ENCODE measurements at places on chromosomes 7 and 10. TPM values are rescaled to one million over a fixed set of nuclear protein-coding genes. Genes with fewer than 3 reads are reported as not detected.

Gene GBX1
- polyA plus RNA-seq = not detected

Gene SUFU
- polyA plus RNA-seq = 4.3 TPM

Gene KAZALD1
- polyA plus RNA-seq = 3.9 TPM

Gene AGAP6
- polyA plus RNA-seq = 42.2 TPM

Gene MKX
- polyA plus RNA-seq = 0.64 TPM

Gene MSMB
- not detected for polyA plus RNA-seq

Gene SAP25
- polyA plus RNA-seq = 11.3 TPM

Gene PLAC9
- polyA plus RNA-seq = 1.8 TPM

Gene GIMAP4
- polyA plus RNA-seq = 19.6 TPM

Gene DAGLB
- polyA plus RNA-seq = 28.3 TPM

GRCh38 chr7:134947831-134948230 lies 38.5 kb upstream of the AGBL3 start:
- no peak for DNase-seq

GRCh38 chr7:151665368-151665767 lies 145.7 kb upstream of the RHEB start:
- DNase-seq = no peak

- no peak for DNase-seq
These were observed 56.6 kb downstream of the TWIST1 start for GRCh38 chr7:19060761-19061259.

DNA sequence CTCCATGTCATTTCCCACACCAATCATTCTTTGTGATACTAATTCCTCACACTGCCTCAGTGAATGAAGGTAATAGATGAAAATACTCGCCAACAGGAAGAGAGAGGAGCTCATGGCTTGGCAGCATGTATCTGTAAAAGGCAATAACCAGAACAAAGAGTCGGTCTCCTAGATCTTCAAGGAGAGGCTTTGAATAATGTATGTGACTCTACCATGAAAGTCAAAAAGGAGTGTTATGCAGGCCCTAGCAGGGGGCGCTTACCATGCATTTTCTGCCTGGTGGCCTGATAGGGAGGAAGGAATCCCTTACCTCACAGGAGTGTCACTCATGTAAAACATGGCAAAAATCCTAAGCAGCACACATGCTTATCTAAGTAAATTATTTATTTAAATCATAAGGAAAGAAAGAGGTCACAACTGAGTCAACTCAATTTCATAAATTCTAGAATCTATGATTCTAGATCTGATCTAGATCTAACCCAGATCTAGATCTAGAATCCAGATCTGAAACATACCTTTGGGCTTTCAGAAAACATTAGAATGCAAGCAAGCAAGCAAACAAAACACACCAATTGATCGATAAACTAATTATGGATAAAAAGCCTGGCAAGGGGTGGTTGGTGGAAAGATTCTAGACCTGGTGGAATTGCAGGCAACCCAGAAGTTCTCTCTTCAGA lies 226.3 kb upstream of the KLF6 start:
- no peak for DNase-seq

DNA sequence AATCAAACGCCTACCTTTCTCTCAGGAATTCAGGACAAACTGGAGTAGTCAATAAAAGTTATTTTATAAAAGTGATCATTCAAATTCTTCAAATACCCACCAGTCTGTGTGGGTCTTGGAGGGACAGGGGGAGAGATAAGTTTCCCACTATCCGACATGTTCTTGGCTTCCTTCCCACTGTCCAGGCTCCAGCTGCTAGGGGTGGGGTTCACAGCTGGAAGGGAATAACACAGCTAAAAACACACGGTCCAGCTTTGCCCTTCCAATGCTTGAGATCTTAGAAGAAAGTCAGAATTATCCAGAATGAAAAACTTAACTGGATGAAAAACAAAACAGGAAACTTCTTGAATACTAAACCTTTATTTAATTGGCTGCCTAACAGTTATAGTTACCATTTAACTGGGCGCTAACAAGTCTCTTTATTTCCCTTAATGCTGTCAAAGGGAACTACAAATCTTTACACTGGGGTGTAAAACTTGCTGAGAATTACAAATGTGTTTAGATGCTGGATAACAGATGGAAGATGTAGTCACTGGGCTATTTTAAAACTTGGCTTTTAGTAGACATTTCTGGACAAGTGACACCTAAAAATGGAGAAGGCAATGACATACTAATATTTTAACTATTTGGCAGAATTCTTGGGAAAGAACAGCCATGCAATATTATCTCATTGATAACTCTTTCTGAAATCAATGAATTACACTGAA lies 172.8 kb upstream of the IMMP2L start:
- DNase-seq = no peak

DNA sequence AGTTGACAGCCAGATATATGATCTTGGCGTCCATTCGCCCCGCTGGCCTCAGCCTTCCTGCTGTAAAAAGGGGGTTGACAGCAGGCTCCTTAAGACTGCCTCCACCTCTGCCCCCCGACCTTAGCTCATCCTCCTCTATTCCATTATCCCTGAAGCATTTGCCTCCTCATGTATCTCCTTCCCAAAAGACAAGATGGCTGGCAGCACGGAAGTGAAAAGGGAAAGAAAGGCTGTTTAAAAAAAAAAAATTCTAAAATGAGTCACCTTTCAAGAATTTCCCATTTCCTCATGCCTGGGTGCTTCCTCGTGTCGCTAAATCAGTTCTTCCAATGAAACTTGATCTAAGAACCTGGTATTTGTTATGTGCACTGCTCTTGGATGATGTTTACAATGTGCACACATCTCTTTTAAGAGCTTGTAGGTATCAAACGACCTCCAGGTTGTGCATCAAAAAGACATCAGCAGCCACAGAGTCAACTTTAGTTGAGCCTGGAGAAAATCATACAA lies 1.7 kb downstream of the SCRN1 start:
- DNase-seq = no peak

GRCh38 chr10:121500701-121501332 lies 97.4 kb downstream of the FGFR2 start:
- DNase-seq = no peak

DNA sequence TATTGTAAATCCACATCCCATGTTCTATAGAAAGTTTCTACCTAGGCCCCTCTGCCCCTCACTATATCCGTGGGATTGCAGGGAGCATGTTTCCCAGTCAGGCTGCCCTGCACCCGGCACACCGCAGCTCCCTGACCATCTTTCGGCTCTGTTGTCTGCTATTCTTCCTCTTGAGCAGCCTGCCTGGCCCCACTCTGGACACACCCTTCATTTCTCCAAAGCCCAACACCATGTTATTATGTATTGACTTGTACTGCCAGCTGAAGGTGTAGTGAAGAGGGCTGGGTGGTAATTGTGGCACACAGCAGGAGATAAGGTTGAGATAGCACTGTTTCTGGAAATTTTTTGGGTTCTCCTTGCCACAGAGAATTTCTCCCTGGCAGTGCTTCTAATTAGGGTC lies 9.8 kb downstream of the LRMDA start:
- DNase-seq = no peak

DNA sequence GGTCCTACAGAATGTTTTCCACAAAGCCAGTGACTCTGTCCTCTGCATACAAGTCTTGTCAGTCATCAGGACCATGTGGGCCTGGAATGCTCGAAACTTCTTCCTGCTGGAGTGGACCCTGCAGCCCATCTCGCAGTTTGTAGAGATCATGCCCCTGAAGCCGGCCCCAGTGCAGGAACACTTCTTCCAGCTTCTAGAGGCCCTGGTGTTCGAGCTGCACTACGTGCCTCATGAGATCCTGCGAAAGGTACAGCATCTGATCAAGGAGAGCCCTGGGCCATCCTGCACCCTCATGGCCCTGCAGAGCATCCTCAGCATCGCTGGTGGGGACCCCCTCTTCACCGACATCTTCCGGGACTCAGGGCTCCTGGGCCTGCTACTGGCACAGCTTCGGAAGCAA lies 46.5 kb downstream of the WDFY4 start:
- no peak for DNase-seq

DNA sequence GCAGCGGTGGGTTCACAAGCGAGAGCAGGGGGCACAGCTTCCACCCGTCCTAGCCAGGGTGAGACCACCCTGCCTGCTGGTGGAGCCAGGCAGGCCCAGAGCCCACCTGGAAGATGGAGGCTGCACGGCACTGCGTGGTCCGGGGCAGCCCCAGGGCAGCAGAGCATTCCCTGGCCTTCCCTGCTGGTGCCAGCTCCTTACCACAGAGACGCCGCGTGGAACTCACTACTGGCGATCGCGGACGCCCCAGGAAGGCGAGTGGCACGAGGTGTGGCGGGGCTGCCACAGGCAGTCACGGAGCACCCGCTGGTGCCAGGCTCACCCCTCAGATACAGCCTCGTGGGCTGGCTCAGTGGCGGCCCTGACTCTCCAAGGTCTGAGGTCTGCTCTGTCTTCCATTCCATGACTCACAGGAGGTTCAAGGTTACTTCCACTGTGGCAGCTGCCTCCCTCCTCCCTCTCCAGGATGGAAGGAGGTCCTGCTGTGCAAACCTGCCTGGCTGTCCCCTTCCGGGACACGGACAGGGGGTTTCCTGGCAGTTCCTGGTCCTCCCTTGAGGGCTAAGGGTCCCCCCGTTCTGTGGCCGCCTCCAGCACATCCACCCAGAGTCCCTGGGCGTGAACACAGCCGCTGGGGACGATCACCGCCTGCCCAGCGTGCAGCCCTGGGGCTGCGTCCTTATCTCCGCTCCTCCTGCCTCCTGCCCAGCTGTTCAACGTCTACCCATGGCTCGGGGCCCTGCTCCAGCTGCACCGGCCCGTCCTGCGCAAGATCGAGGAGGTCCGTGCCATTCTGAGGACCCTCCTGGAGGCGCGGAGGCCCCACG lies 3.1 kb downstream of the CYP2W1 start:
- peak; percentile 91 for DNase-seq

- DNase-seq = no peak
These were observed 49.2 kb downstream of the BTRC start for GRCh38 chr10:101403161-101403560.

DNA sequence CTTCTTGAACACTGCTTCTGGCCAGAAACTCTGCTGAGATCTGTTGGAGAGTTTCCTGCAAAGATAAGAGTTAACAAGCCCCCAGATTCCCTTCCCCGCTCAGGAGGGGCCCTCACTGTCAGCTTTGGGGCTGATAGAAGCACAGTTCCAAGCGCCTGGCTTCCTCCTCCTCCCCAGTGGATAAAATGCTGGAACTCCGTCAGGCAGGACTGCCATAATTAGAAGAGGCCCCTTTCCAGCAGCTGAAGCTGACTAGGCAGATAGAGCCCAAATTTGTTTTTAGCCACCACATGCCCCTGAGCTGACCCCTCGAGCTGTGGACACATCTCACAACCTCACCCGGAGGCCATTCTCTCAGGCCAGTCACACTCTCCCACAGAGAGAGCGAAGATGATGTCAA lies 89.4 kb downstream of the TBXAS1 start:
- peak; percentile 31 for DNase-seq

GRCh38 chr10:90977162-90977854 lies 56.4 kb upstream of the ANKRD1 start:
- no peak for DNase-seq

GRCh38 chr7:76327610-76328009 lies 25.1 kb downstream of the HSPB1 start:
- DNase-seq = no peak

DNA sequence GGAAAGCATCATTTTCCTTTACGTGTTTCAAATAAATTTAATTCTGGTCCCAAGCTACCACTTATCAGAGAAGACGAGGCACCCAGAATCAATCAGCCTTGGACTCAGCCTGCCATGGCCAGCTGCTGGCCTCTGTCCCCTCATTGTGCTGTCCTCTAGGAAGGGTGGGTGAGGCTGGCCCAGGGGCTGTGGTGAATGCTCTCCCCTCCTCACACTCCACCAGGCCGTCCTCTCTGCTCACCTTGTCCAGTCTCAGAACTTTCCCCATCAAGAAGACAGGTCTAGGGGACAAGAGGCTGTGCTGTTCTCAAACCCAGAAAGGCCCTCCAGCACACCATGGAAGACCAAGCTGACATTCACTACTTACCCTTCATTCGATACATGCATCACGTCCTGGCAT lies 36.4 kb downstream of the CXCL12 start:
- DNase-seq = no peak

GRCh38 chr7:155227788-155228458 lies 69.8 kb upstream of the INSIG1 start:
- no peak for DNase-seq

- DNase-seq = no peak
These were observed 84.4 kb downstream of the DNAJC1 start for GRCh38 chr10:21919117-21919516.

DNA sequence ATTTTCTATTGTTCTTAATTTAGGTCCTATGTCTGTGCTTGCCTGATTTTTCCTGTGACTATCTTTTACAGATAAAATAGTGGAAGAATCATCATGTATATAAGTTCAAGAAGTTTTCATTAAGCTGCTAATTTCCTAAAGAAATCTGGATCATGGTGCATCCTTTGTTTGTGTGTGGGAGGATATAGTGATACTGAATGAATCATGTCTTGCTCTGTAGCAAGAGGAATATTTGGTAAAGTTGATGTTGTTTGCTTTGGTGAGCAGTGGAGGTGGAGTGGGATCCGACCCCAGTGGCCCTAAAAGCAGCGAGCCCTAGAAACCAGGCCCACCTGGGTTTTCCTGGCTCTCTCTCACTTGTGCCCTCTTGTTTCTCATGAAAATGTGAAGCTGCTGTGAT lies 83.7 kb downstream of the CCNY start:
- no peak for DNase-seq

DNA sequence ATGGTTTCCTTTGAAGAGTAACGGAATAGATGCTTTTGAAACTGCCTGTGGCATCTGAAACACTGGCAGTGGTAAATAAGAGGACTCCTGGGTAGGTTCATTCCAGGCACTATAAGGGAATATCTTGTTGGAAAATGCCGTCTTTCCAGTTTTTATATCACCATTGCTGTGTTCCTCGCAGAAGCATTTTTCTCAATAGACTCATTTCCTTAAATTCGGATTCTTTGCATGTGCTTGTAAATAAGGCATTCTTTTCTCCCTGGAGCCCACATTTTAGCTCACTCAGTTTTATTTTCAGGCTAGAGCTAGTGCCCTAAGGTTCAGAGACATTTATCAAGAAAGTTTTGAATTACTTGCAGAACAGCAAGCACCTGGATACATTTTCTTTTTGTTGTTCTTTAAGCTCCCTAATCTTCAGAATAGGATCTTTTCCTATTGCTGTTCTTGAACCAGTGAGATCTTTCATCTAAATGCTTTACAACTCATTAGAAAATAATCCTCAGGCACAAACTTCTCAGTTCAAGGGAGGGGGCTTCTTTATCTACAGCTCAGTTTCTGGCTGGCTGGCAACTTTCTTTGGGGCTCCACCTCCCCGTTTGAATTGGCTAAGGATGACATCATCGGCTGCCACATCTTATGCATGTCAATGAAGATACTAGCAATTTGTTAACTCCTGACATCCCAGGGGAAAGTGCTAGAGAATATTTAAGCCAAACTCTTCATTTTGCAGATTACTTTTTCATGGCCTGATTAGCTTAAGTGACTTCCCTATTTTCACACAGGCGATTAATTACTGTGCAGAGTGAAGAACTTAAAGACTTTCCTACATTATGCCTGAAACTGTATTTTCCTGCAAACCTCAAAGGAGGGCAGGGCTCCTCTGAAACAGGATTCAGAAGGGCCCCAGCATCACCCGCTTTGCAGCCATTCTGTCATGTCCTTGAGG lies 133.7 kb upstream of the RSU1 start:
- no peak for DNase-seq

GRCh38 chr7:1530946-1531262 lies 402 bp downstream of the MAFK start:
- no peak for DNase-seq
